ENCODE measurements at places on chromosomes 7 and 10.

DNA sequence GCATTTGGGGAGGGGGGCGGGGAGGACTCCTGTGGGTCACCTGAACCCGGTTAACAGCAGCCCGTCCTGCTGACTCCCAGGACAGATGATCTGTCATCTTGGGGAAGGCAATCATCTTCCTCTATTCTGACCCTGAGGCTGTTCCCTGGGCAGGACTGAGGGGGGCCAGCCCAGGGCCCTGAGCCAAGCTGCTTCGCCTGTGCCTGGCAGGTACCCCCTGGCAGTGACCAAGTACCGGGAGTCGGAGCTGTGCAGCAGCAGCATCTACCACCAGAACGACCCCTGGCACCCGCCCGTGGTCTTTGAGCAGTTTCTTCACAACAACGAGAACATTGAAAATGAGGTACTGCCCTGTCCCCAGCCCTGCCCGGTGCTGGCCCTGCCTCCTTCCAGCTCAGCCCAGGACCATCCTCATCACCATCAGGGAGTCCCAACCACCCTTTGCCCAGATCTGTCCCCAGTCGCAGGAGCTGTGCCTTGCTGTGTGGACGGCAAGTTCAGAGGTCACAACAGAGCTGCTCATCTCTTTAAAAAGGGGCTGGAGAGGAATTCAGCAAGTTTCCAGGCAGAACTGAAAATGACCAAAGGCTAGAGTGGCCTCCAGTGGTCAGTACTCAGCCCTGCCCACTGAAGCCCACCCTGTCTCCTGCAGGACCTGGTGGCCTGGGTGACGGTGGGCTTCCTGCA is 8.1 kb downstream of the AOC1 start:
- no peak for DNase-seq

GRCh38 chr7:143908120-143908519 is 6.1 kb upstream of the TCAF1 start:
- DNase-seq, result no peak

- DNase-seq, result no peak
Measured at GRCh38 chr7:70071766-70072165, 473.5 kb downstream of the AUTS2 start.

GRCh38 chr7:23458044-23458443 is 12.2 kb downstream of the IGF2BP3 start:
- no peak for DNase-seq

GRCh38 chr7:116211006-116211912 is 920 bp downstream of the TES start:
- peak; percentile 59 for DNase-seq
